ENCODE measurements at places on chromosomes 3 and 15.
A peak's percentile ranks its signal among the peaks of the same experiment; 100 is the strongest.

DNA sequence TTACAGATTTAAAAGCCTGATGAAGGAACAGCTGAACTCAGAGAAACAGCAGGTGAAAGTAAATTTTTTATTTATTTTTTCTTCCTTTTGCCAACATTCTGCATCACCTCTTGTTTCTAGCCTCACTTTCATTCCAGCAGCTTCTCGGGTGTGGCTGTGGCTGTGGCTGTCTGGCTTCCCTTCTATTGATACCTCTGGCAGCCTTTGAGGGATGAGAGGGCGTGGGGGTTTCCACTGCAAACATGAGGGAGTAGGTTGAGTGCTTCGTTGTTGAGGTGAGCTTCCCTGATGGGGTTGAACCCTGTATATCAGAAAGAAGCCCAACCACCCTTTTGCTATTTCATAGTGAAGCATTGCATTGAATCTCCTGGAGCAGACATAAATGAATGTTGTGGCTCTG, 6.2 kb upstream of the TMC3 start:
- no peak for DNase-seq

DNA sequence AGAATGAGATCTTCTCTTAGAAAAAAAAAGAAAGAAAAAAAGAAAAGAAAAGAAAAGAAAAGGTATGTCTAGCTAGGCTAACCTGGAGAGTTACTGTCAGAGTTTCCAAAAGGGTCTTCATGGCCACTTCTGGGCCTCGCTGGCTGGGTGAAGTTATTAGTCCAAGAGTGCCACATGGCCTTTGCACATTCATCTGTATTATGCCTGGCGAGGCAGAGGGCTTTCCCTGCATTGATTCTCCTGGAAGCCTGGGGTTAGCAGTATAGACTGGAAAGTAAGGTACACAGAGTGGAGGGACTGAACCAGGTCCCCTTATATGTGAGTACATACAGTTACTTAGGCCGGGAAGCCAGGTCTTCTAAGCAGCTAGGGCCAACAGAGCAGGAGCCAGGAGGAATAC, 54.8 kb upstream of the CGNL1 start:
- DNase-seq = no peak

DNA sequence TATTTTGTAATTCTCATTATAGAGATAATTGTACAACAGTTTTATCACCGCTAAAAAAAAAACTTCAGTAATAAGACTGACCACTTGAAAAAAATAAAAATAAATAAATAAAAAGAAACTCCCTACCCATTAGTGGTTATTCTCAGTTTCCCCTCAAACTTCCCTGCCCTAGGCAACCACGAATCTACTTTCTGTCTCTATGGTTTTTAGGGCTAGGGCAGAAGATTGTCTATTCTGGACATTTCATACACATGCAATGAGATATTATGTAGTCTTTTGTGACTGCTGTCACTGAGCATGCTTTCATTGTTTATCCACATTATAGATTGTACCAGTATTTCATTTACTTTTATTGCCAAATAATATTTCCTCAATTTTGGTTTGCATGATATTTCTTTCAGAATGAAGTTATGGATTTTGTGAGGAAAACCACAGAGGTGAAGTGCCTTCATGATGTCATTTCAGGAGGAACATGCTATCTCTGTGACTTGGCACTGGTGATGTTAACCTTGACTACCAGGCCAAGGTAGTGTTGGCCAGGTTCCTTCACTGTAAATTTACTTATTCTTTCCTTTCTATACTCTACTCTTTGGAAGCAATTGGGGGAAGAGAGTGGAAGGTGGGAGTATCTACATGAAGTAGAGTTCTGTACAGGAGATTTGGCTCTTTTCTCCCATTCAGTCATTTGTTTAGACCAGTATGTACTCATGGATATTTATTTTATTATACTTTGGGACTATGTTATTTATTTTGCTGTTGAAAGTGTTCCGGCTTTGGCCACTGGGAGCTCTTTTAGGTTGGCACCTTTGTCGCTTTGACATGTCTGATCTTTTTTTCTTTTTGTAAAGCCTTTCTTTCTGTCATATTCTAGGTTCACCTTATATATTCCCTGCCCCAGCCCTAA, 86.3 kb downstream of the GMPS start:
- no peak for DNase-seq

GRCh38 chr3:20822251-20822650, 636.2 kb upstream of the SGO1 start:
- no peak for DNase-seq

DNA sequence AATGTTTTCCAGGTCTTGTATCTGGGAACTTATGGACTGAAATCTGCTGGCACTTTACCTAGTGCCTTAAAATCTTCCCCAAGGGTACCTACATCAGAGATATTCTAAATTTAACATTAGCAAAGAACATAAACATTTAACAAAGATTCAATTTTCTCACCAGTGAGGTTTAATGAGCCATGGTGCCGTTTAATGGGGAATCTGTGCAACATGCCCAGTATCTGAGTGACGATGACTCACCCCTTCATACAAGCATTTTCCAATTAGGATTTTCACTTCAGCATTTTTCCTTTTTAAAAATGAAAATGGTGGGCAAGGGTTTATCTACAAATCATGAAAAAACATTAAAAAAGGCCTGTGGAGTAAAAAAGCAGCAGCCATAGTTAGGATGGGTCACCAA, 189.4 kb downstream of the SLC9A9 start:
- no peak for DNase-seq

DNA sequence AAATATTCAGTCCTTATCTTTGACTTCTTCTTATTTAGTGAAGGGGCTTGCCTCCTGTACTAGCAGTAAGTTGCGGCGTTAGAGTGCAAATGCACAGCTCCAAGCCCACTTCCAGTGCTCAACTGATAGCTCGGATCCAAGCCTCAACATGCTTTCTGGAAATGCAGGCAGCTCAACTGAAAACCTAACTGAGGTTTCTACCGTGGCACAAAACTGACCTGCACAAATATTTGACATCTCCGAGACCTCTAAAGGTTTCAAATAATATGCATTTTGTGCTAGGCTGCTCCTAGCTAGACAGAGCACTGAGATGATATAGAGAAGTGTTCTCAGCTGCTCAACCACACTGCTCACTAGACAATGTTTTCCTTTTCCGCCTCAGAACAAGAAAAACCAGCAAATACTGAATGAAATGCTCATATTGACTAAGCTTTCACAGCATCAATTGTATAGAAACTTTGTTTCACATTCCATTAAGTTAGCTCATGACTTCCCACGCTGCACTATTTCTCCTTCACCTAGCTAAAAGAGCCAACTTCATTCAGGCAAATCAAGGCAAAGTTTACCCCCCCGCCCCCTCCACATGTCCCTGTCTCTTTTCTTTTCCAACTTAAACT, 822 bp downstream of the ZNF385D start:
- DNase-seq = no peak

GRCh38 chr3:97691354-97691753, 73.2 kb upstream of the ARL6 start:
- no peak for DNase-seq

GRCh38 chr15:29054171-29055045, 168.6 kb downstream of the APBA2 start:
- no peak for DNase-seq

DNA sequence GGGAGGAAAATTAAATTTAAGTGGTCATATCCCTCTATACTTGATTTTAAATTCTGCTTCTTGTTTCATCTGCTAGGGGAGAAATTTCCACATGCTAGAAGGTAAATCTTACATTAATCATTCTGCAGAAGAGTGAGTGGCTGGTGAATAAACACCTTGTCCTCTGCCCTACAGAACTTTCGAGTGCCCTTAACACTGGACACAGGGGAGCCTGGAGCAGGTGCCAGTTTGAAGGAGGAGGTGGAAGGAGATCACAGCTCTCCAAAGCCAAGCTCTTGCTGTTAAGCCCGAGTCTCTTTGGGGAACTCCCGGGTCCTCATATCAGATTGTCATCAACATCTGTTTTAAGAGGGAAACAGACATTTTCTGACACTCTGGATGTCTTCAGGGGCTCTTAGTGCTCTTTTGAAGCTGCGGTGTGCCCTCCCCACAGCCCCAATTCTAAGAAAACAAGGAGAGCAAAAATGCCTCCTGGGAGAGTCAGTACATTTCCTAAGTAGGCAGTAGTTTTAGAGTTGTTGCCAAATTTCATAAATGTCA, 31.3 kb downstream of the LAMP3 start:
- no peak for DNase-seq

- DNase-seq = no peak
These were observed 57.9 kb downstream of the CMSS1 start for GRCh38 chr3:99875581-99875928.

DNA sequence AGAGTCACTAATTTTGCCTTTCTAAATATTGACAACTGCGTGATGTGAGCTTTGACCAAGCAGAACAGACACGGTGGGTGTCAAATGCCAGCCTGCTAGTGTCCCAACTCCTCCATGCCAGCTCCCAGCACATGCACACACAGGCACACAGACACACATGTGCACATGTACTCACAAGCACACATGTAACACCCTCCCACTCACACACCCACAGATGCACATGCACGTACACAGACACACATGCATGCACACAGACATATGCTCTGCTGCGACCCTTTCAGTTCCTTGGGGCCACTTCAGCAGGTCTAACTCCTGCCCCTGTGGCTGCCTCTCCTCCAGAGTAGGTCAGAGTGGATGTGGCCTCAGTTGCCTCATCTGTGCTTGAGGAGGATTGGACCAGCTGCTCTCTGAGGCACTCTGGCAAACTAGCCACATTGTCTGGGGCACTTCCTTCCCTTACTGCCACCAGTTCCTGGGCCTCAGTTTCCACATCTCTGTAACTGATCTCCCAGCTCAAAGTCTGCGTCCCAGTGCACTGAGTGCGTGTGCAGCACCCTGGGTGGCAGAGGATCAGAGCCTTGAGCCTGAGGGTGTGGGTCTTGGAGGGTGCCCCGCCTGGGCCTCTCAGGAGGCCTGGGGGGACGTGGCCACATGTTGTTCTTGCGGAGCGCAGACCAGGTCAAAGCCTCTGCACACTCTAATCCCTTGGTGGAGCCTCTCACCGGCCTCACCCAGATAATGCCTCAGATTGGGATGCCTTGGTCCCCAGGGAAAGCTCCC, 55.0 kb upstream of the PRR23E start:
- DNase-seq = no peak

DNA sequence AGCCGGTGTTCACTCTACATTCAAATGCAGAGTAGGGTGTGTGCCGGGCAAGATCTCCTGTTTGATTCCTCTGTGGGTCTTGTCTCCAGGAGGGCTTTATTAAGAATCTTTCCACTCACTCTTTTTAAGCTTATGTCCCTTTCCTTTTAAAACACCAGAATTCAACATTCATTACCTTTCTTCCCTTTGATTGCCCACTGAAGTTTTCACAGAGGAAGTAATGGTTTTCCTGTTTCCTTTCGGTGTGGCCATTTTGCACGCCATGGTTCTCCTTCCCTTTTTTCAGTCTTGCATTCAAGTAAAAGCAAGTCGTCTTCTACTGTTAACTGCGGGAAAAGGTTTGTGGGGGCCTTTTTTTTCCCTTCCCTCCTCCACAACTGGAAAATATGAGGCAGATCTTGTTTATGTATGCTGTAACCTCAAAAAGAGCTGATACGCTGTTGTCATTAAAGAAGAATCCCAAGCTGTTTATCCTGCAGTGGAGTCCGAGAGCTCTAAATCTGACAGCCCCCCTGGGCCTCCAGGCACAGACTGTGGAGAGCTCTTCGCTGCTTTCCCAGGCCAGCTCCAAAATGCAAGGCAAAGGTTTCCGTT, 40.5 kb downstream of the FILIP1L start:
- no peak for DNase-seq

- no peak for DNase-seq
These were observed 212.2 kb downstream of the LPP start for GRCh38 chr3:188365988-188366698.

GRCh38 chr3:186920301-186920700, 10.0 kb upstream of the ST6GAL1 start:
- no peak for DNase-seq

- DNase-seq = no peak
These were observed 88.3 kb upstream of the MYRIP start for GRCh38 chr3:39721076-39721475.

DNA sequence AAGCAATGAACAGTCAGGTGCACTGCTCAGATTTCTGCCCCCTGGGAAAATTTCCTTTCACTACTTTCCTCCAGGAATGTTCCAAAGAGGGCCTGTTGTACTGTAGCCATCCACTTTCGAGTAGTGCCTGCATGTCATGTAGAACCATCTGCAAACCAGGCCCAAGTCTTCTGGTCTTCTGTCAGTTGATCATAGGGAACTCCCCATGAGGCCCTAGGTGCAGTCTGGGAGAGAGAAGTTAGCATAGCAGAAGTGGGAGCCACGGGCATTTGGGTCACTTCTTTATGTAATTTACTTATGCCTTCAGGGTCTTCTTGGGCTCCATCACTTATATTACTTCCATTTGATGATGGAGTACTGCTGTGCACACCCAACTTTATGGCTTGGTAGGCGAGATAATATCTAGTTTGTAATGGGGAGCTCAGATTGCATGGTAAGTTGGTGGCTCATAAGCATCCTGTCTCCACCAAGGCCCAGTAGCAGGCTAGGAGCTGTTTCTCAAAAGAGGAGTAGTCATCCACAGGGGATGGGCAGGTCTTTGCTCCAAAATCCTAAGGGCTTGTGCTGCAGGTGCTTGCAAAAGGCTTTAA, 151.4 kb downstream of the NFKBIZ start:
- no peak for DNase-seq

DNA sequence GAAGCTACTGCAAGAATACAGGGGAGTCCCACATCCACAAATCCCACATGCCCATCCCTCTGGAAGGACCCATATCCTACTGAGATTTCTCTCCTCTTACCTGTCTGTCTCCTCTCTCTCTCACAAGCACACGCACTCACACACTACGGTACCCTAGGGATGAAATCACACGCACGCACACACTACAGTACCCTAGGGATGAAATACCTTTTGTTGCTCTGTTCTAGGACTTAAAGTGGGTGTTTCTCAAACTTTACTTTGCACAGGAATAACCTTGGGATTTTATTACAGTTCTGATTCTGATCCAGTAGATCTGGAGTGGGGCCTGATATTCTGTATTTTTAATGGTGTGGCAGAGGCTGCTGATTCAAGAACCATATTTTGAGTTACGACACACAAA, 622.2 kb upstream of the ZNF385D start:
- DNase-seq = no peak

DNA sequence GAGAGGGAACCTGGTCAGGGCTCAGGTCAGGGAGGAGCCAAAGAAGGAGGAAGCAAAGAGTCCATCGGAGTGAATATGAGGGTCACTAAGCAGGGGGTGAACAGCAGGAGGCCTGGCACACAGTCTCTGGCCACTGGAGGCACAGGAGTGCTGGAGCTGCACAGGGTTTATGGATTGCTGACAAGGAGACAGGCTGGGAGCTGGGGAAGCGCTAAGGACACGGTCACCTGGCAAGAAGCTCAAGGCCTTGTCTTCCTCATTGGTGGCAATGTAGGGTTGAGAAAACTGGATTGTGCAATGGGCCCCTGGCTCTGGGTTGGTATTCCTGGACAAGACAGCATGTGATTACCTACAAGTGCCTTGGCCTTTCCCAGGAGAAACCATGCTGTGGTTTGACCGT, 5.8 kb upstream of the CAMP start:
- no peak for DNase-seq

DNA sequence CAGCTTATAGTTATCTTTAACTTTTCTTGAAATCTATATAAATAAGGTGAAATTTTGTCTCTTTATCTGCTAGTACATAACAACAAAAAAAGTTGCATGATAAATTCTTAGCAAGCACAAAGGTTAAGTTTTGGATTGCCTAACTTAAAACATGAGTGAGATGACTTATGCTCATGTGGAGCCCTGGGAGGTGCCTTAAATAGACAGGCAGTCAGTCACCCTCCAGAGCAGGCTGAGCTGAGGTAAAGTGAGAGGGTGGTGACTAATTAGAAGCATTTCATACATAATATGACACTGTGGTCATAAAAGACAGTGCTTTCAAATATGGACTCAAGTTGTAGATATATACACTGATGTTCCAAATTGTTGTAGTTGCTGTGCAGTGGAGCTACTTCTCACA, 14.6 kb upstream of the MME start:
- DNase-seq = peak; percentile 30
